Naive thymus-derived CD8-positive, alpha-beta T cell (primary cell): ENCODE measurements at places on chromosomes 3 and 15. TPM values are rescaled to one million over a fixed set of nuclear protein-coding genes. Genes with fewer than 3 reads are reported as not detected.

Gene OXTR
- 0.18 TPM for total RNA-seq

Gene ZNF717
- total RNA-seq, result 19.0 TPM

GRCh38 chr3:171163101-171164066 lies 136.9 kb upstream of the SLC2A2 start:
- no peak for DNase-seq

GRCh38 chr3:40871394-40871793 lies 327.9 kb upstream of the CTNNB1 start:
- DNase-seq, result no peak

DNA sequence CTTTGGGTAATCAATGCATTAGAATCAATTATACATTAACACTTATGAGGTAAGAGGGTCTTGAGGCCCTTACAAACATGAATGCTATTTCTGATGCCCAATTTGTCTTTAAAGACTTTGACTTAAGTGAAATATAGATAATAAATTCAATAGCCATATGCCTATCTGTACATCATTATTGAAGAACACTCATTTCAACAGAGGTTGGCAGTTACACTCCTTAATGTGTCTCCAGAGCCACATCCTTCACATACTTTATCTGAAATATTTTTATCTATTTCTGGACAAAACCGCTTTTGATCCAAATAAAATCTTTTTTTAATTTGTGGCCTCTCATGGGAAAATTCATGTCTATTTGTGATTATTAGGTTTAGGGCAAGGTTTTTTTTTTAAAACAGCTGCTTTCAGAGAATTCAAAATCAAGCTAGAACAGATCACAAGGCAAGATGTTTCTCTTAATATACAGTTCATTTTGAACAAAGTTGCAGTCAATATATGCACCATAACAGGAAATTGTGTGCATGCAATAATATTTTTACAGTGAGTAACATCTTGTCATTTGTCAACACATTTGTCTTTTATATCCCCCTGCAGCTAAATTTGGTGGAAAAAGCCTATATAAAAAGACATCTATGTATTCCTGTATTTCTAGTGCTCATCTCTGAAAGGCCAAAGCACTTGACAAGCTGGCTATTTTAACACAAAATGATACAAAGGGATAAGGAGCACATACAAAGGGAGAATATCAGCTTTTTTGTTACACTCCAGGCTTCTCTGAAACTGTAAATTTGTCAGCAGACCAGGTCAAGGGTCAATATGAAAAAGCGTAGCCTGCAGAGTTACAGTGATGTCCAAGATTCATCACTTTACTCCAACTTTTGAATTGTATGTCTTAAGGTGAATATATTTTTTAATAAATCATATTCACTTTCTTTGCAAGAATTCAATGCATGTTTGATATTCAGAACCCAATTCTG lies 146.2 kb upstream of the DPH6 start:
- DNase-seq, result no peak

- no peak for DNase-seq
Observed at GRCh38 chr3:11591002-11591355, 52.7 kb downstream of the VGLL4 start.

DNA sequence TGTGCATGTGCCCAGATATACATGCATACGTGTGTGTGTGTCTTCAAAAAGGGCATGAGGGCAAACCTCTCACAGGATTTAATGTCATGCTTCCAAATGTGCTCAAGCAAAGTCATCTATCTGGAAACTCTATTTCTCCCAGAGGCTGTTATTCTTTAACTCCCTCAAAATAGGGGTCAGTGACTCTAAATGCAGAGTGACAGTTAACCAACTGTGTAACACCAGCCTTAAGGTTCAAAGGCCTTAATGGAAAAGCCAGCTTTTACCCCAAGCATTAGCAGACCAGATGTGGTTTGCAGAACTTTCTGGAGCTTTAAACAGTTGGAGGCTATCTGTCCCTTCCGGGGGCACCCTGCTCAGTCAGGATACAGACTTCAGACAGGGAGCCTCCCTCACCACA lies 70.4 kb upstream of the SLC7A14 start:
- DNase-seq, result no peak

DNA sequence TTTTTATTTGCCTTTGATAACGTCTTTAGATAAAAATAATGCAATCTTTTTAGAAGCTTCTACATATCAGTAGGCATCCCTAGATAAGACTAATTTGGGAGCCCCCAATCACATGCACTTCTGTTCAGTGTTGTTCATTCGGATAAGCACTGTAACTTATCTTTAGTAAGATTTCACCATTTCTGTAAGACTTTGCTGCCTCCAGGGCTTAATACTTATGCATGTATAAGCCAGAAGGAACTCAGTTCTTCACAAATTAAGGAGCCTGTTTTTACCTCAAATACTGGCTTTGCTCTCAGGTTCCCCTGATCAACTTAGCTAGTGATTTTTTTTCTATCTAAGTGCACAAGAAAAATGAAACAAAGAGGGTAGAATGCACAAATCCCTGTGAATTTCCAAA lies 20.3 kb downstream of the DOCK3 start:
- DNase-seq, result no peak

GRCh38 chr3:172751175-172751704 lies 714 bp downstream of the ECT2 start:
- no peak for DNase-seq

DNA sequence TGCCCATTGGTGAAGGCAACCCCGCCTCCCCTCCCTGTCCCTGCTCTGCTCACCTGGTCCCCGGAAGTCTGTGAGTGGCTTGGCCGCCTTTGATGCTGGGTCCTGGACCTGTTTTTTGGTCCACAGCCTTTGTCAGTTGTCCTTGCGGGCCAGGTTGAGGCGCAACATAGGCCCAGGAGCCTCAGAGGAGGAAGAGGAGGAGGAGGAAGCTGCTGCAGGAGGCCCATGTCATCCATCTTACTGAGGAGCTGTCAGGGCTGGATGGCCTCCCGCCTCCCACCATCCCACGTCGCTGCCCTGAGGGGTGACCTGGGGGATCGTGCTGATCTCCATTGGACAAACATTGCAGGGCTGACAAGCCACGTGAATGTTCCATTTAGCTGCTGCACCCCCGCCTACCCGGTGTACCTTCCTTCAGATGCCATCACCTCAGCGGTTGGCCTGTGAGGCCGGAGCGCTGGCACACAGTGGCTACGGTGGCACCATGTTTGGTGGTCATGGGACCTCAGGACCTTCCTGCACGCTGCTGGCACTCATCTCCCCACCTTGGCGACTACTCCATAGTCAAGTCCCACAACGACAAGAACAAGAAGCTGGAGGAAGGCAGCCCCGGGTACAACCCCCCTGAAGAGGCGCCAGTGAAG lies 106.3 kb downstream of the SMAD6 start:
- no peak for DNase-seq
